ENCODE measurements at places on chromosomes 2 and 18. TPM values are rescaled to one million over a fixed set of nuclear protein-coding genes. Genes with fewer than 3 reads are reported as not detected.
A peak's percentile ranks its signal among the peaks of the same experiment; 100 is the strongest.

DNA sequence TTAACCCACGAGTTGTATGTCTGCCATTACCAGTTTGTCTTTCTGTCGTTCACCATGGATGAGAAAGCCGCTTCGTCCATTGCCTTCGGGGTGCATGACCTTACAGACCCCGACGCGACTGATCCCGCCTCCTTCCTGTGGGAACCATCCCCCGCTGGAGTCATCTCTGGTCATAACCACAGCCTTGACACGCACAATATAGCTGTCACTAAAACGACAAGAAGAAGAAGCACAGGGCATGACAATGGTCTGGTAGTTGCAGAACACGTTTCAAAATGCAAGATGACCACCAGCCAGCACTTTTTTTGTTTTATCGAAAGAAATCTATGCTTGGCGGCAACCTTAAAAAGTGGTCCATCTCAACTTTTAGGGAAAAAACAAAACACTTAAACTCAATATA is 87.7 kb downstream of the SPRED2 start:
- no peak for DNase-seq

The SERPINB3 gene
- total RNA-seq, result not detected

The BCL11A gene
- 15.4 TPM for total RNA-seq

- DNase-seq, result peak; percentile 12
Observed at GRCh38 chr2:239315308-239315707, 85.5 kb downstream of the HDAC4 start.
